ENCODE measurements at places on chromosomes 3 and 15. TPM values are rescaled to one million over a fixed set of nuclear protein-coding genes. Genes with fewer than 3 reads are reported as not detected.
A peak's percentile ranks its signal among the peaks of the same experiment; 100 is the strongest.

GRCh38 chr3:52245322-52246263 is at the start of gene PPM1M:
TSS of gene PPM1M (plus strand) at chr3:52245759. CDS start at chr3:52245825, 66 bp downstream.
- DNase-seq: peak; percentile 75

GRCh38 chr15:60528530-60528929 is 49.6 kb upstream of the ICE2 start:
- no peak for DNase-seq

GRCh38 chr15:74956648-74957475 is at the start of gene RPP25:
TSS of gene RPP25 (minus strand) at chr15:74956772. CDS start at chr15:74956583, 189 bp downstream.
- peak; percentile 78 for DNase-seq

- DNase-seq: no peak
These were observed 145.7 kb upstream of the NR2E3 start for GRCh38 chr15:71664622-71665021.

DNA sequence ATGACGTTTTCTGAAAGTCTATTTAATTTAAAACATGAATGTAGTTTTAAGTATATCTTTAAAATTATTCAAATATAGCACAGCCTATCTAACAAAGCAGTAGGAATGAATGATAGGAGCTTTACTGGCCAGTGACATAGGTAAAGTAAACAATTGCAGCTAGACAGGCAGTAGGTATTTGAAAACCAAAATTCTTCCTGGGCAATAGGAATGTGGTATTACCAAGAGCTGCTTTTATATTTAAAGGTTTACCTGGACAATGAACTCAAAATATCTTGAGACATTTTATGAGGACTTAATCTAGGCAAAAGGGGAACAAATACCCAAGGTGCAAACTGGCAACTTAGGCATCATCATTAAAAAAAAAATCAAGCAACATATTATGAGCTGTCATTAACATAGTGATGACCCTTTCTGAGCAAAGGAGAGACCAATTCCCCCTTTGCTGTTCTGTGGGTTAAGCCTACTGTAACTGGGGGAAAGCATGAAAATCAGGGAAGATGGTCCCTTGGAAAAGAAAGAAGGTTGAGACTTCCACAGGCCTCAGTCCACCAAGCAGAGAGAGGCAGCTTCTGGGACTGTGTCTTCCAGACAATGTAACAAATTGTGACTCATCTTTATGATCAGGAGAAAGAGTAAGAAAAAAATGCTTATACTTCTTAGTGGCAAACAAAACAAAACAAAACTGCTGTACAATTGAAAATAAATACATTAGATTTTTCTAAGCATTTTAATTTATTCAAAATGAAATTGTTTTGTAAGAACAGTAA is 12.9 kb downstream of the ISL2 start:
- DNase-seq: no peak

GRCh38 chr3:160372780-160373179 is 26.2 kb downstream of the IFT80 start:
- DNase-seq: no peak

DNA sequence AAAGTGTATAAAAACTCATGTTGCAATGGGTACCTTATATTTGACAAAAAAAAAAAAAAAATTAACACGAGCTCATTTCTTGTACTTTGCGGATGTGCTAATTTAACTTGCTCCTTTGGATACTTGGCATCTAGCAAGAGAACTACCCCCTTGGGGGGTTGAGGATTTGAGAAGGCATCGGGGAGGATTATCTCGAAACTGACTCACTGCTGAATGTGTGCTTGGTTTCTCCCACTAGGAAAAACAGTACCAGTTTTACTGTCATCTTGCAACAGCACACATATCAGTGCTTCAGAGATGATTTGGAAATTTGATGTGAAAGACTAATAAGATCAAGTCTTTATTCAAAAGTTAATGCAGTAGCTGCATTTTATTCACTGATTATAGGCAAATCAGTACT is 891 bp downstream of the EXOG start:
- no peak for DNase-seq

- no peak for DNase-seq
These were observed 3.1 kb downstream of the MYLK start for GRCh38 chr3:123880998-123881561.

DNA sequence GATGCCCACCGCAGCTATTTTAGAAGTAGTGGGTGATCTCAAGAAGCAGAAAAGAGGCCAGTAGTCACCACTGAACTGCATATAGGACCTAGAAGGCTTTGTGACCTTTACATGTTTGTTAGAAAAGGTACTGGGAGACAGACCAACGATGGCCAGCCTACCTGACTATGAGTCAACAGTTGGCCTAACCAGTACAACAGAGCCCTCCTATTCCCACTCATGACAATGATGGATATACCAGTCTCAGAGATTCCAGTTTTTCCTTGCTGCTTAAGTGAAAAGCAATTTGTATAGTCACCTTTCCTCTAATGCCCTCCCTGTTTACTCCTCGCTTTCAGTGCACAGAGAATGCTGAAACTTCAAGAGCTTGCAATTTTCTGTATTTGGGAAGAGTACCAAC is 86.6 kb upstream of the PPIB start:
- DNase-seq: no peak

DNA sequence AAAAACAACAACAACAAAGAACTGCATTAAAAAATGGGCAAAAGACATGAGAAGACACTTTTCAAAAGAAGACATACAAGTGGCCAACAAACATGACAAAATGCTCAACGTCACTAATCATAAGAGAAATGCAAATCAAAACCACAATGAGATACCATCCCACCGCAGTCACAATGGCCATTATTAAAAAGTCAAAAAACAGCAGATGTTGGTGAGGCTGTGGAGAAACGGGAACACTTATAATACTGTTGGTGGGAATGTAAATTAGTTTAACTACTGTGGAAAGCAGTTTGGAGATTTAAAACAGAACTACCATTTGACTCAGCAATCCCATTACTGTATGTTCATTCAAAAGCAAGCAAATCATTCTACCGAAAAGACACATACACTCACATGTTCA is 15.1 kb downstream of the EIF1B start:
- DNase-seq: no peak

DNA sequence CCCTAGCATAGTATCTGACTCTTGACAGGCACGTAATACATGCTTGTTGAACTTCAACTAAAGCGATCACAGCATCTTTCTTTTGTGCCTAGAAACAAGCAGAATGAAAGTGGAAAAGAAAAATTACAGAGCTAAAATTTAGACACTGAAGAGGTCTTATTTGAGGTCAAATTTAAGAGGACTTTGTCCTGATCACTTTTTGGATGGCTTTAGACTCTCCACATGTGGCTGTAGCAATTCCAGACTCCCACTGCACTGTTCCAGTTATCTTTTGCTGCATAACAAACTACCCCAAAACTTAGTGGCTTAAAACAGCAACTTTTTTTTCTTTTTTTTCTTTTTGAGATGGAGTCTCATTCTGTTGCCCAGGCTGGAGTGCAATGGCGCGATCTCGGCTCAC is 23.5 kb downstream of the DPH3 start:
- no peak for DNase-seq

- DNase-seq: no peak
These were observed 139.3 kb upstream of the PEX5L start for GRCh38 chr3:180176059-180176458.

GRCh38 chr3:36175113-36175812 is 205.0 kb upstream of the STAC start:
- DNase-seq: no peak

DNA sequence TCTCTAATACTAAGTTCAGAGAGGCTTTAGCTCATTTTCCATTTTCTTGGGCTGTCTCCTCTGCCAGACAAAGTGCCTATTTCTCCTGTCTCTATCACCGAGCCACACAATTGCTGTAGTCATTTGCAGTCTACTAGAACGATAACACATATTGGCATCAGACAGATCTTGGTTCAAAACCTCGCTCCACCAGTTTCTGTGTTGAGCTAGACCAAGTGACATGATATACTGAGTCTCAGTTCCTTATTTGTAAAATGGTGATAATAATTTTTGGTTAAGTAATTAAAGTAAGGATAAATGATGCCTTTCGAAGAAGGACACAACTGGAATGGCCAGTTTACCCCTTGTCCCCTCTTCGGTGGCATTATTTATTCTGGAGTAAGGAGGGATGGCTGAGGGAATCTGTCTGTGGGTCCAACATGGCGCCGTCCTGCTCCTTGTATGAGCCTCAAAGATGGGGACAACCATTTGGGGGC is 398 bp upstream of the RAB7A start:
- DNase-seq: no peak

DNA sequence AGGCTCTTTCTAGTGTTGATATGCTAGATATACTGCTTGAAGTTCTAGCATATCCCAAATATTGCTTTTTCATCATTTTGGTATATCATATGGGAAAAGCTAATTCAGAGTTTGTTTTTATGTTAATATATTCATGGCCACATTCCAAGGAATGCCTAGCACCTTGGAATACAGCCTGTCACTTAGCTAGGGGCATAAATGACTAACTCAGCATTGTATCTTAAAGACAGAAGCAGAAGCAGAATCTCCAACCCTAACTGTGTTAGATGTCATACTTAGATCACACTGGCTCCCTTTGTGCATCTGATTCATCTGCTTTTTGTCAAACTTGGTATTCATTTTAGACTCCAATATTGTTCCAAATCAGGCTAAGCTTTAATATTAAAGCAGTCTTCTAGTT is 130.8 kb upstream of the TSPAN3 start:
- DNase-seq: no peak

DNA sequence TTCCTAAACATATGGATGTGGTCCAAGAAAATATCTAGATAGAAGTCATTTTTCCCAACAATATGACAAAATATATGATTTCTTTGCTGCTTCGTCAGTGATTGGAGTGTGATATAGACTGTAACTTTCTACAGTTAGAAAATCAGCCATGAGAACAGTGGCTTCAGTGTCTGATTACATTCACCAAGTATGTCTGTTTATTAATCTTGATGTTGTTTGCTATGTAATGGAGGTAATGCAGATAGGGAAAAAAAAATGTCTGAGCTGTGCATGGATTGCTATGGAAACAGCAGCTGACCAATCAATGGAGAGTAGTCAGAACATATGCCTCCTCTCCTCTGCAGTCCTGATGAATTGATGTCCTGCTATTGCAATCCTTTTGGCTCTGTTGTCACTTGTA is 72.3 kb upstream of the GAP43 start:
- no peak for DNase-seq

DNA sequence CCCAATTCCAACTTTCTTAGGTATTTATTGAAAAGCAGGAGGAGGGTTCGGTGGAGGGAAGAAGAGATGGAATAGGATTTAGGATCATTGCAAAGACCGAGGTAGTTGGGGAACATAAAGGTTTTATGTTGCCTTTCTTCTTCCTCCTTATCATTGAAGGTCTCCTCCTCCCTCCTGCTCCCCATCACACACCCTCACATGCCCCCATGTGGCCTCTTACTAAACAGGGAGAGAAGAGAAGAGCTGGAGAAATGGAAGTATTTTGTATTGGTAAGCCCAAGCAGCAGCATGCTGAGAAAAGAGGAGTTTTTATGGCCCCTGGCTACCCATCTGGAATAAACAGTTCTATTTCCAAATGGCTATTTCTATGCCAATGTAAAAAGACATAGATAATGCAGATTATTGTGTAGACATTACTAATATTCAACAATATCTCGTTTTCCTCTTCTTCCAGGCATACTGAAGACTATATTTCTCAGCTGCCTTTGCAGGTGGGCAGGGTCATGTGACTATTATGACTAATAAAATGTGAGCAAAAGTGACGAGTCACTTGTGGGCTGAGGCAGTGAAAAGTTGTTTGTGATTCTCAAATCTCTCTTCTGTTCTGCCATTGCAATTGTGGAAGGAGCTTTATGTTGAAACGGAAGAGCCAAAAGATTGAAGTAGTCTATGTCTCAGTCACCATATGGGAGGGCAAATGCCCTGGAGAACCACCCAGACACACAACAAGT is 5.2 kb upstream of the GPR176 start:
- DNase-seq: no peak

DNA sequence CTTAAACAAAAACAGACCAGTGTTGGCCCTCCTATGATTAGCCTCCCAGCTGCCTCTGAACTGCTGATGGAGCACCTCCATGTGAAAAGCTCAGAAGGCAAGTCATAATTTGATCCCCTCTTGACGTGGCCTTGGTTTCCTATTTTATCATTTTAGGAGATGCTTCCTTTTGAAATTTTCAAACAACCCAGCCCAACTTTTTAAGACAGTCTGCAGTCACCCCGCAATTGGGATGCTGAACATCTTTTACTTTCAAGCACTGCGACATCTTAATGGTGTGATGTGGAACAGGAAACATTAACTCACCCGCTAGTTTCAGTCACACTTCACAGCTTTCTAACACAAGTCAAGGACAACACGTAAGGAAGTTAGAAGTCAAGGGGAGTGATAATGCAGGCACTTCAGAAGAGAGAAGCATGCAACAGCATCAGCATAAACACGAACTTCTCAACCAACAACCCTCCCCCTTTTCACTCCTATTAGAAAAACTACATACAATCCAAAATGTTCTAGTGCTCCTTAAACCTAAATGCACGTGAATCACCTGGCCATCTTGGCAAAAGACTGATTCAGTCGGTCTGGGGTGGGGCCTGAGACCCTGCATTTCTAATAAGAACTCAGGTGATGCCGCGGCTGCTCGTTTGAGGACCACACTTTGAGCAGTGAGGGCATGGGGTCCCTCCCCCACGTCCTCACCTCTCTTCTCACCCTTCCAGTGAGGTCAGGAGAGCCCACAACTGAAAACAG is 161.5 kb downstream of the FOXP1 start:
- DNase-seq: peak; percentile 56

- no peak for DNase-seq
These were observed 477.6 kb downstream of the RAP2B start for GRCh38 chr3:153639631-153640030.

- no peak for DNase-seq
These were observed 42.0 kb upstream of the CFAP161 start for GRCh38 chr15:81091889-81092558.

DNA sequence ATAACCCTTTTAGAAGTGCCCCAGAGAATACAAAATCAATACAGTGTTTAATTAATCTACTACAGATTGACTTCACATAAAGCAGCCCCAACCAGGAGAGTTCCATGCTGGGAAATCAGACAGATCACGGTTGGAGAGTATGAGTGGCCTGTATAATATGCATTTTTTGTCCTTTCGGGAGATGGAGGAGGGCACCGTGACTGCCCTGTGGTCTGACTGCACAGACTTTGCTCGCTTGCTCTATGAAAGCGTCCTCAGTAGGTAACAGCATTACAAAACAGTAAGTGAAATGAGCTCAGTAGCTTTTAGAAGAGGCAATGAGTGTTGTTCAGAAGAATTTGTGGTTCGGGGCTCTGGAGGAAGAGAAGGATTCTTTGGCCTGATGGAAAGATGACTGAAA is 34.2 kb upstream of the SKIL start:
- DNase-seq: no peak

DNA sequence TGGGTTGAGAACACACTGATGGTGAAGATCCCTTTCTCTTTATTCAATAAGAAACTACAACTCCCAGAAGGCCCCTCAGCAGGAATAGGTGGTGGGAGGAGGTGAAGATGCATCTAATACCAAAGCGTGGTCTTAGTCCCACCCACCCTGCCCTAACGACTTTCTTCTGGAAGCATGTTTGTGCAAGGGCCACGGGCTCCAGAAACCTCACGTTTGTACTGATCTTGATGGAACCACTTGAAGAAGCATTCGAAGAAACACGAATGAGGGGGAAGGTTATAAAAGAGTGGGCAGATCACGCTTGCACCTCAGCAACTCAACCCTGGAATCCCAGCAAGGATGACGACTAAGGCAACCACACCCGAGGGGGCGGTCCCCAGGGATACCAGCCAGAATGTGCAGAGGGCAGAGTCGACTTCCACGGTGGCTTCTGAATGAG is 10.6 kb upstream of the SLC25A36 start:
- DNase-seq: no peak

- no peak for DNase-seq
These were observed 11.6 kb downstream of the NIPA2 start for GRCh38 chr15:22850055-22850454.

The ARID3B gene
- 23.5 TPM for total RNA-seq

The VWA5B2 gene
- total RNA-seq: not detected

The GUCA1C gene
- total RNA-seq: not detected

The CMTM8 gene
- total RNA-seq: 5.4 TPM

The SLC24A5 gene
- total RNA-seq: not detected
